ENCODE measurements at places on chromosomes 6 and 20.

DNA sequence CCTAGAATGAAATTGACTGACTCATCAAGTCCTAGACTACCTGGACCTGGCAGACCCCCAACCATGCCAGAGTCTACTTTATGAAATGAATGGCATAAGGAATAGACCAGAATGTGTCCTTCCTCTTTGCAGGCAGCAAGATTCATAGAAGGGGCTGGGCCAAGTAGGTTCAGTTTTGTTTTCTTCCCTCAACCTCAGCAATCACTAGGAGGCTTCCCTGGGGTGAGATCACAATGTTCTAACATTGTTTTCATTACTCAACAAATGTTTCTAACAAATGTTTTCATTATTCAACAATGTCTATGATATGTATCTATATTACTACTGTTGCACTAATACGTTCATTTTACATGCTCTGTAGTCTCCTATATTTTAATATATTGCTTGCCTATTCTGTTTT, 8.4 kb upstream of the FAM162B start:
- H3K4me3 ChIP-seq, result no peak overlapping the region
- no peak overlapping the region for H3K27ac ChIP-seq
- H3K4me1 ChIP-seq, result no peaks in the 10 kb centered on the region
- DNase-seq, result peak; percentile 13

GRCh38 chr6:152984513-152984872, 1.7 kb upstream of the FBXO5 start:
- H3K4me1 ChIP-seq, result peaks cover 14% of the 10 kb centered on the region
- DNase-seq, result peak; percentile 16
- H3K27ac ChIP-seq, result peak overlapping the region; percentile 98
- no peaks in the 10 kb centered on the region for H3K27me3 ChIP-seq

GRCh38 chr6:96234444-96234843, 218.7 kb downstream of the FUT9 start:
- no peak overlapping the region for H3K27ac ChIP-seq
- H3K4me1 ChIP-seq, result no peaks in the 10 kb centered on the region
- H3K27me3 ChIP-seq, result no peaks in the 10 kb centered on the region
- no peak overlapping the region for H3K4me3 ChIP-seq
- DNase-seq, result no peak
- no peaks in the 10 kb centered on the region for H3K36me3 ChIP-seq

DNA sequence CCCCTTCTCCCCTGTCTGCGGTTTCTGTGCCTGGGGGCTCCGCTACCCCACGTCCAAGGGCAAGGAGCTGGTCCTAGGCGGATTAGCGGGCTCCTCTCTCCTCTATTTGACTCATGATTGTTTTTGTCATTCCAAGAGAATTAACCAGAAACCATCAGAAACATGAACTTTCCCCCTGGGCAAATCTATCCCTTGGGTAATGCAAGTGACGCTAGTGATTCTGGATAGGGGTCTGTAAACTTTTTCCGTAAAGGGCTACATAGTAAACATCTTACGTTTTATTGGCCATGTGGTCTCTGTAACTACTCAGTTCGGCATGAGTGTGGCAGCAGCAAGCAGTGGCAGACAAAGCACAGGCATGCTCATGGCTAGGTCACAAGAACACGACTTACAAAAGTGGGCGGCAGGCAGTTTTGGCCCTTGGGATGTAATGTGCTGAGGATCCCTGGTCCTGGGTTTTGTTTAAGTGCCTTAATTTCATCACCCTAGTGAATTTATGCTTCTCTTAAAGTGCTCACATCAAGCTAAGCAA, 654 bp downstream of the CST11 start:
- H3K4me3 ChIP-seq, result no peak overlapping the region
- DNase-seq, result no peak
- no peaks in the 10 kb centered on the region for H3K36me3 ChIP-seq

GRCh38 chr6:49462599-49462926, 490 bp downstream of the MMUT start:
- H3K4me3 ChIP-seq, result peak overlapping the region; percentile 75
- peaks cover 6% of the 10 kb centered on the region for H3K36me3 ChIP-seq
- H3K27ac ChIP-seq, result peak overlapping the region; percentile 79
- no peak for DNase-seq

DNA sequence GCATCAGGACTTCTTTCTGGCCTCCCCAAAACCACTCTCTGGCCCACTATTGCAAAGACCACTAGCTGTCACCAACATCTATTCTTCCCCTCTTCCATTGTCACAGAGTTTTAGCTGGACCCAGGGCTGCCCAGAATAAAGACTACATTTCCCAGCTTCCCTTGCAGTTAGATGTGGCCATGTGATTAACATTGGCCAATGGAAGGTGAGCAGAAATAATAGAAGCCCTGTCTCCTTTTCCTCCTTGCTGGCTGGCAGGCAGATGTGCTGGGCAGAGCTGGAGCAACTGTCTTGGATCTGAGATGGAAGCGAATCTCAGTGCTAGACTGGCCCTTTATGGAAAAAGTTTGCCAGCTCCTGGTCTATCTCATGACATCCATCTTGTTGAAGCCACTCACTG, 97.0 kb downstream of the KCNB1 start:
- peaks cover 20% of the 10 kb centered on the region for H3K4me1 ChIP-seq
- no peak overlapping the region for H3K27ac ChIP-seq
- H3K36me3 ChIP-seq, result no peaks in the 10 kb centered on the region

- H3K36me3 ChIP-seq, result no peaks in the 10 kb centered on the region
- no peaks in the 10 kb centered on the region for H3K27me3 ChIP-seq
- no peaks in the 10 kb centered on the region for H3K4me1 ChIP-seq
- peak; percentile 42 for DNase-seq
Measured at GRCh38 chr6:121482004-121482693, 46.7 kb downstream of the GJA1 start.

- peaks cover 11% of the 10 kb centered on the region for H3K27me3 ChIP-seq
- H3K4me1 ChIP-seq, result peaks cover 10% of the 10 kb centered on the region
- H3K4me3 ChIP-seq, result peak overlapping the region; percentile 83
- peak overlapping the region; percentile 94 for H3K27ac ChIP-seq
- DNase-seq, result peak; percentile 87
Measured at GRCh38 chr6:17280552-17281090, 540 bp upstream of the RBM24 start.

- peaks cover 2% of the 10 kb centered on the region for H3K27me3 ChIP-seq
- DNase-seq, result no peak
- no peak overlapping the region for H3K27ac ChIP-seq
- H3K4me1 ChIP-seq, result peaks cover 5% of the 10 kb centered on the region
- no peaks in the 10 kb centered on the region for H3K36me3 ChIP-seq
Measured at GRCh38 chr20:33866398-33867100, 55.4 kb downstream of the CHMP4B start.

- peaks cover 15% of the 10 kb centered on the region for H3K4me1 ChIP-seq
- no peak for DNase-seq
- H3K27ac ChIP-seq, result no peak overlapping the region
- no peak overlapping the region for H3K4me3 ChIP-seq
Measured at GRCh38 chr6:13011612-13012146, 295.1 kb downstream of the PHACTR1 start.

- peaks cover 10% of the 10 kb centered on the region for H3K27me3 ChIP-seq
- DNase-seq, result no peak
- H3K4me1 ChIP-seq, result peaks cover 4% of the 10 kb centered on the region
- H3K4me3 ChIP-seq, result no peak overlapping the region
- no peak overlapping the region for H3K27ac ChIP-seq
Measured at GRCh38 chr6:169785566-169785965, 34.1 kb downstream of the ERMARD start.

DNA sequence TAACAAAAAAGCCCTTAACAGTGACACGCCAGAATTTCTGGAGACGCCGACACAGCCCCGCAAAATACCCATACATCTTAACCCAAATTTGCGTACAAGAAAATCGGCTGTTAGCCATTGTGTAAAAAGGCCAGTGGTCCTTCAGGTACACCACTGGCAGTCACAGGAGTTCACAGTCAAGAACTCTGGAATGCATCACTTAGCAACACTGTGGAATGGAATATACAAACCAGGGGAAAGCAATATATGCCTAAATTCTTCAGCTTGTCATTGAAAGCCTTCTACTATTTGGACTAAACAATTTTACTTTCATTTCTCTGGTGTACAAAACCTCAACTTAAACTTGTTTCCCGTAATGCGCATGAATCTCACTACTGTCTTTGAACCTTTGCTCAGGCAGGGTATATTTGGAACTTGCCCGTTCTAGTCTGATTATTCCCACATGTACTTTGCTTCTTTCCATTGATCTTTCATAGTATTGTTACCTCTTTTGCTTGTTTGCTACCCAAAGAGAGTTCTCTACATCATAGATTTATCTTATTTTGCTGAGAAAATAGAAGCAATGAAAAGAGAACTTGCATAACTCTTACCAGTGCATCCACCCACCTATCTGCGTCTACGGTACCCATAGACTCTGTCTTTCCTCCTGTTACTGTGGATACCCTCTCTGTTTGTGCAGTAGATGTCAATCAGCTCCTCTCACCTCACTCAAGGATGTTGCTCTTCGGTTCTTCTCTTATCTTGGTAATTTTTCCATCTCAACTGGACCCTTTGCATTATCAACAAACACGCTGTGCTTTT, at the start of gene ARMH2:
Gene ARMH2, minus strand, starts transcription at position 178 of the 801 bp plus-strand sequence. Its CDS starts 60 bp downstream, at position 118.
- no peak within 1 kb of the TSS for H3K4me3 ChIP-seq
- H3K4me1 ChIP-seq, result no peaks in the 10 kb centered on the region
- no peaks in the 10 kb centered on the region for H3K27me3 ChIP-seq
- no peak for DNase-seq

DNA sequence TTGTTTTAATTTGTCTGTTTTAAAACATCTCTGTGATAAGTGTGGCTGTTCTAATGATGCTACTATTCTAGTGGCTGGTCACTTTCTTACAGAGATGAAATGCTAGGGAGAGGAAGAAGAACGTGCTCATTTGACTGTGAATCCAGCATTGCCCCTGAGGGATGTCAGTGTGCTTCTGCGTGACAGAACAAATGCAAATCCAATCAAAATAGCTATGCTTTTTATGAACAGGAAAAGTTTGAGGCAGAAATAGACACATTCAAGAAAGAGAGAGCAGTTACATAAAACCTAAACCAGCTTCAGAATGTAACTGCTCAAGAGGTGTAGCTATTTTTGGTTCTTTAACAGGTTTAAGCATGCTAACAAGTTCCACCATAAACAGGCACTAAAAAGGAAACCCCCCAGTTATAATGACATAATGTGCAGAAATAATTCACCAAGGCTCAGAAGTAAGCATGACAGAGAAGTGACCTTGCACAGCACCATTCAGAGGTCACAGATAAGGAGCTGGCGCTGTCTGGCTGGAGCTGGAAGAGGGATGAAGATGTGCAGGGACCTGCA, 385.3 kb downstream of the EPM2A start:
- no peak overlapping the region for H3K4me3 ChIP-seq
- no peak overlapping the region for H3K27ac ChIP-seq
- no peaks in the 10 kb centered on the region for H3K4me1 ChIP-seq

DNA sequence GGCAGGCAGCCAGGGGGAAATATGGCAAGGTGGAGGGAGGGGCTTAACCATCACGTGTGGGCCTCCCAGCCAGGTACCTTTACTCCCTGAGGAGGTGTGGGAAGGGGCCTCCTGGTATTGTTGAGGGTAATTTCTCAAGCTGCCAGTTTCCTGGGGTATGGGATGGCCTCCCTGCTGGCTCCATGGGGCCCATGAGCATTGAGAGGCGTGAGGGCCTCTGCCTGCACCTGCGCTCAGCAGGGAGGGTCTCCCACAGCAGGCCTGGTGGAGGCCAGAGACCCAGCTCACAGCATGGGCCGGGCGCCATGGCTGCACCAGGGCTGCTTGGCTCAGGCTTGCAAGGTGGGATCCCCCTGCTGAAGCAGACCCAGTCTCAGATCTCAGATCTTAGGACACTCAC, 113.0 kb downstream of the GRM4 start:
- H3K27ac ChIP-seq, result no peak overlapping the region
- no peak overlapping the region for H3K4me3 ChIP-seq
- H3K27me3 ChIP-seq, result peaks cover 3% of the 10 kb centered on the region
- no peaks in the 10 kb centered on the region for H3K4me1 ChIP-seq
- H3K36me3 ChIP-seq, result no peaks in the 10 kb centered on the region

- H3K4me1 ChIP-seq, result no peaks in the 10 kb centered on the region
- no peak overlapping the region for H3K4me3 ChIP-seq
- H3K27ac ChIP-seq, result no peak overlapping the region
- H3K36me3 ChIP-seq, result no peaks in the 10 kb centered on the region
Measured at GRCh38 chr6:130560231-130560630, 194.4 kb downstream of the TMEM200A start.

GRCh38 chr6:113776998-113777397, 80.1 kb upstream of the MARCKS start:
- no peaks in the 10 kb centered on the region for H3K4me1 ChIP-seq
- DNase-seq, result no peak
- H3K27me3 ChIP-seq, result no peaks in the 10 kb centered on the region
- no peak overlapping the region for H3K4me3 ChIP-seq

- DNase-seq, result no peak
- no peak overlapping the region for H3K27ac ChIP-seq
- no peaks in the 10 kb centered on the region for H3K36me3 ChIP-seq
Measured at GRCh38 chr6:107801173-107801886, 22.8 kb downstream of the SCML4 start.

DNA sequence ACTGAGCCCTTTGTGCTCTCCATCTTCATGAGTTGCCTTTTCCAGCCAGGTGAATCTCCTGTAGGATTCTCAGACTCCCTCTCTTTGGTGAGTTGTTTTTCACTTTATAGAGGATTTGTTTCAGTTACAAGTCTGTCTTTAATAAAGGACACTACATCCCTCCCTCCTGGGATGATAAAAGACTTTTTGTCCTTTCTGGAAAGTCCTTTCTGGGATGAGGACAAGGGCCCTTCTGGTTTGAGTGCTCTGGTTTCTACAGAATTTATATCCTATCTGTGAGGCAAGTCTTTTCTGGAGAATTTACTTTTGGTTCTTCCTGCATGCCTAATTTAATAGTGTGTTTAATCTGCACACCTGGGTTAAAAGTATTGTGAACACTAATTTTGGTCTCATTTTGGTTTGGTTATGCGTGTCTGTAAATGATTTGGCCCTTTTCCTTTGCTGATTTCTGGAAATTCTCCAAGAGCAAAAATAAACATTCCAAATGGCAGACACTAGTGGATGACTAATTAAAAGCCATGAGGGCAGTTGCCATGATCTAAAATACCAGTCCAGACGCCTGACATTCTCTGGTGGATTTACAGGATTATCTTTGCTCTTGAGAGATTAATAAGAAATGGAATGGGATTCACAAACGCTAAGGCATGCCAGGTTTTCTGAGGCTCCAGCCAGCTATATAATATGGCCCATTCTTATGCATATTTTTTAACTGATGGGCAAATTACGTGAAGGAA, 44.8 kb downstream of the TCP11 start:
- H3K27me3 ChIP-seq, result peaks cover 10% of the 10 kb centered on the region
- DNase-seq, result peak; percentile 56
- no peaks in the 10 kb centered on the region for H3K36me3 ChIP-seq

DNA sequence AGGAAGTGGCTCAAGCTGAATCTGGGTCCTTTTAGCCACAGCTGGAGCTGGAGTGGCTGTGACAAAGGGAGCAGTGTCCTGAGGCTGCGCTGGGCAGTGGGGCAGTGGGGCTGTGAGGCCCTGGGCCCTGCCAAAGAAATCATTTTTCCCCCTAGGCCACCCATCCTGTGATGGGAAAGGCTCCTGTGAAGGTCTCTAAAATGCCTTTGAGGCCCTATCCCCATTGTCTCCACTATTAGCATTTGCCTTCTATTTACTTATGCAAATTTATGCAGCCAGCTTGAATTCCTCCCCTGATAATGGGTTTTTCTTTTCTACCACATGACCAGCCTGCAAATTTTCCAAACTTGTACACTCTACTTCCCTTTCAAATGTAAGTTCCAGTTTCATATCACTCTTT, 539.2 kb downstream of the MEI4 start:
- no peak overlapping the region for H3K4me3 ChIP-seq
- H3K27me3 ChIP-seq, result no peaks in the 10 kb centered on the region
- no peak for DNase-seq
- no peaks in the 10 kb centered on the region for H3K4me1 ChIP-seq

- peaks cover 2% of the 10 kb centered on the region for H3K36me3 ChIP-seq
- peaks cover 2% of the 10 kb centered on the region for H3K27me3 ChIP-seq
- no peak overlapping the region for H3K4me3 ChIP-seq
- peaks cover 17% of the 10 kb centered on the region for H3K4me1 ChIP-seq
Measured at GRCh38 chr6:168631564-168631963, 190.6 kb downstream of the SMOC2 start.

Data from muscle of leg (tissue), 16 donors.